ENCODE measurements at places on chromosomes 6 and 20.

DNA sequence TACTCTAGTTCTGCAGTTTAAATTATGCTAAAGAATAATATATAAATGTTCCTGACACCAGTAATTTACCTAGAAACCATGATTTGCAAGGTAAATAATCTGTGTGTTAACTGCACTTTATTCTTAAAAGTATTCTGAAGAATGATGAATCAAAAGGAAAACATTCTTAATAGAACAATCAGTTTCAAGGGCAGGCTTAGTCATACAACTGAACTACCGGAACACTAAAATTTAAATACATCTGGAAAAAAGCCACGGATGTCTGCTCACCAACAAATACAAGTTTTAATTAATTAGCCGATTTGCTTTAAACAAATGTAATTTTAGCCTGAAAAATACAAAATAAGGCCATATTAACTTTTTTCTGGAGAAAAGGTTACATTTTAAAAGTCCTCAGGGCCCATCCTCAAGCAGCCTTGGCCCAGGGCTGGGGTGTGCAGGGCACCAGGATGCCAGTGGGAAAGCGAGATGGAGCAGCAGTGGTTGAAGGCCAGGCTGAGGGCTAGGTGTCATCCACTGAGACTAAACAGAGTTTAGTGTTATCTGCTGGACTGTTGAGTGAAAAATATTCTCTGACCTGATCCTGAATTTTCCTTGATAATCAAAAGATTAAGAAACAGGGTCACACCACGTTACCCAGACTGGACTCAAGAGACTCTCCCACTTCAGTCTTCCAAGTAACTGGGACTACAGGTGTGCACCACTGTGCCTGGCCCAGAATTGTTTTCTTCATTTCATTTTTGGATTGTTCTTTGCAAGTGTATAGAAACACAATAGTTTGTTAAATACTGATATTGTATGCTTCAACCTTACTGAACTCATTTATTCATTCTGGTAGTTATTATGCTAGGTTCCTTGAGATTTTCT, 88.2 kb upstream of the DST start:
- DNase-seq, result no peak

GRCh38 chr6:16623731-16624130, 137.5 kb downstream of the ATXN1 start:
- DNase-seq, result no peak

GRCh38 chr6:27237089-27237803, 10.3 kb upstream of the PRSS16 start:
- peak; percentile 7 for DNase-seq

DNA sequence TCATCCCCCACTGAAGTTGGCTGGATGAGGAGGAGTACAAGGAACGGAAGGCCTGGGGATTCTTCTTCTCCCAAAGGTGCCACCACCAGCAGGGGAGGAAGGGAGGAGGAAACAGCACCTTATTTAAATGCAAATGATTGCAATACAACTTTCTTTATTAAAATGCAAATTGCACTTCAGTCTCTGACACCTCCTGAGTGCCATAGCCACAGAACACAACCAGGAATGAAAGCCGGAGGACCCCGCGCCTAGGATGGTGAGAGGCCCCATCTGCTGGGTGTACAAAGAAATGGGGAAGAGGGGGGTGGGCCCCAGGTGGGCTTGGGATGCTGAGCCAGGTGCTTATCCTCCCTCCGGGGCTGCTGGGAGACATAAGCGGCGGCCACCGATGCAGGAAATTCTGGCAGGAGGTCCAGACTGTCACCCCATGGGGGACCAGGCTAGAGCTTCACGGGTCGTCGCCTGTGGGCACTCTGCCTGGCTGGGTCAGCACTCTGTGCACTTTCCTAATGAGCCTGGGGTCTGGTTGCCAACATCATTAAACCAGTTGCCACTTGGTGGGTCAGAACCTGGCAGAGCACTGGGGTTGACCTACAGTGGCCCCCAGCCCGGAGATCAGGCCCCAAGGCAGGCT, 154.2 kb upstream of the MLN start:
- no peak for DNase-seq

DNA sequence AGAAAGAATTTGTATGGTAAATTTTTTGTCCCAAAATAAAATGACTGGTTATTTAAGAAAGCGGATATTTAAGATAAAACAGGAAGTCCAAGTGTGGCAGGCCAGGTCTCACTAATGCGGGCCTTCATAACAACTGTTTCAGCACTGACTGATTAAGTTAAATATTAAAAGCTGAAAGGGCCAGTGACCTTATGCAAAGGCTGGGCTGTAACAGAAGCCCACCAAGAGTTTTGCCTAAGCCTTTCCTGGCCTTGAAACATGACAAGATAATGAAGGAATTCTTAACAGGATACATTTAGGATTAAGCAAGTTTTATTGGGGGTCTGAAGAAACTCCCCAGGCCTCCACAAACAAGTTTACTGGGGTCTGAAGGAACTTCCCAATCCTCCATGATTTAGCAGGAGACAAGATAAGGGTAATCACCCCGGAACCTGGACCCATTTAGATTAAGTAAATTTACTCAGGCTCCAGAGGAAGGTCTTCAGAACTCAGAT, 36.3 kb downstream of the ZNF133 start:
- no peak for DNase-seq

GRCh38 chr20:8183526-8183925, 51.5 kb downstream of the PLCB1 start:
- no peak for DNase-seq

DNA sequence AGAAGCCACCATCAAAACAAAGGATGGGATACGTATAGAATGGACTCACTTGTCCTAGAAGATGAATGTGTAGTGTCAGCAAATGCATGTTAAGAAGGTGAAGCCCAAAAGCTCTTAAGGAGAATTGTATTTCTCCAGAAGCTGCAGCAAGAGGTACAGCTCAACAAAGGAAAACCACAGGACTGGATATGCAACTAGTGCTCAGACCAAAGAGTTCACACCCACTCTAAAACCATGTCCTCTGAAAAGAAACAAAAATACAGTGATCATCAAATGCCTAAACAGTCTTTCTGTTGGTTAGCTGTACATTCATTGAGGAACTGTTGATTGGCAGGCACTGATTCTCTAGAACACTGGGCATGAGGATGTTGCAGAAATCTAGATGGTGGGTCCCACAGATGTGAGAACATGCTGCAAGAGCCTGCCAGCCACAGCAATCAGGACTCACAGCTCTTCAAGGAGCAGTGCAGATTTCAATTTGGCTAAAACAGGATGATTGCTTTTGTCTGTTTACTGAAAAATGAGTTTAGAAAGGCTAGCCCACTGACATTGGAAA, 94.6 kb downstream of the COL9A1 start:
- no peak for DNase-seq

- DNase-seq, result no peak
Observed at GRCh38 chr20:46194409-46194808, 76.3 kb downstream of the CD40 start.

GRCh38 chr6:139473731-139474130, 99.3 kb upstream of the CITED2 start:
- DNase-seq, result no peak

- DNase-seq, result no peak
Observed at GRCh38 chr6:112503091-112503596, 156.0 kb downstream of the RFPL4B start.

GRCh38 chr6:99093456-99094190, 145.9 kb upstream of the FBXL4 start:
- no peak for DNase-seq

Data from activated CD4-positive, alpha-beta T cell treated with anti-CD3 and anti-CD28 coated beads, Interleukin-2, amount 50 U/mL, for 4 hours (primary cell).